ENCODE measurements at places on chromosomes 1 and 21.

DNA sequence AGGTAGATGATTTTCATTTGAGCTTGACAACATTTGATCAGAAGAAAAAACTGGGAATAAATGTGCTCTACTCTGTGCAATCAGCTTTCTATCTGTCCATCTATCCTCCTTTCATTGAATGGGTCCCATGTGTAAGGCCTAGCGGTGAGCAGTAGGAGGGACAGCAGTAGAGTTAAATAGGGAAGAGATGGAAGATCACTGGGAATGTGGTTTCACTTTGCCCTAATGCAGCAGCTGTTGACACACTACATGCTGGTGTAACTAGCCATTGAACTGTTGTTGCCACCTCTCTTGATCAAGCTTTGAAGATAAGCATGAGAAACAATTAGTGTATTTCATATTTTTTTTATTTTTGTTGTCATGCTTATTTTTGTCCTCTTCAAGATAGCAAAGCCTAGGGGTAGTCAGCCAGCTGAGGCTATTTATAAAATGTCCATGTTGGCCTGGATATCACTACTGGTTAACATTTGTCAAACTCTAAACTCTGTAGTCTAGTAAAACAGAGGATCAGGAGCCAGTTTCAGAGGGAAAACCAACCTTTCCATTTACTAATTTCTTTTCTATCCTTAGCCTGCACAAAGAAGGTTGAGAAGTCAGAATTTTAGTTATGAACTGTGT is 41.9 kb downstream of the CACNA1E start:
- no peak for DNase-seq

GRCh38 chr1:165383067-165383466 is 26.6 kb upstream of the LMX1A start:
- no peak for DNase-seq

GRCh38 chr21:43712268-43712942 is 6.5 kb upstream of the PDXK start:
- no peak for DNase-seq

DNA sequence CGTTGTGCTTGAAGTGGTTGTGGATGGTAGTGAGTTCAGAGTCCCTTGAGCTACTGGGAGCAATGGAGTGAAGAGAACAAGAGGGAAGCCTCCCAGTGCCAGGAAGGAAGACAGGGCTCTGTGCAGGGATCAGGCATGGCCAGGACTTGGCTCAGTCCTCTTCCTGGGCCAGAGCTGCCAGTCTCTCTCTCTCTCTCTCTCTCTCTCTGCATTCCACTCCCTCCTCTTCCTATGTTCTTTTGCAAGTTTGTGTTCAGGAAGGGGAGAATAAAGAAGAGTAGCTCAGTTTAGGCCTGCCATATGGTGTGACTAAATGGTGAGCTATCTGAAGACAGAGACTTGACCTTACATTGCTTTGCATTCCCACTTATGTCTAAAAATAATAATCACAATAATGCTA is 20.5 kb upstream of the RPTN start:
- no peak for DNase-seq

- no peak for DNase-seq
Observed at GRCh38 chr1:1355416-1355815, 2.9 kb downstream of the MXRA8 start.

DNA sequence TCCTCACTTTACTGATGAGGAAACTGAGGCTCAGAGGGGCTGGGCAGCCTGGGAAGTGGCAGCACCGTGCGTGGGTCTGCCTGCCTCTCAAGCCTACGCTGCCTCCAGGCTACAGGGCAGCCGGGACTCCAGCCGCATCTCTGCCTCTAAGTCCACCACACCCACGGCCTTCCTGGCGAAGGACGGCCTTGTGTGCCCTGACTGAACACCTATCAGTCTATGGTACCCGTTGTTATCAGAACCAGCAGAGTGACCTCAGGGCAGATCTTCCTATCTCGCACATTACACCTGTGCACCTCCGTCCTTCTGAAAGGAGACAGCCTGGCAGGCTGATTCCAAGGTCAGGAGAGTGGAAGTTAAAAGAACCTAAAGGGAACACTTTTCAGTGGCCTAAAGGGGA is 35.7 kb upstream of the SLC30A1 start:
- DNase-seq: no peak

DNA sequence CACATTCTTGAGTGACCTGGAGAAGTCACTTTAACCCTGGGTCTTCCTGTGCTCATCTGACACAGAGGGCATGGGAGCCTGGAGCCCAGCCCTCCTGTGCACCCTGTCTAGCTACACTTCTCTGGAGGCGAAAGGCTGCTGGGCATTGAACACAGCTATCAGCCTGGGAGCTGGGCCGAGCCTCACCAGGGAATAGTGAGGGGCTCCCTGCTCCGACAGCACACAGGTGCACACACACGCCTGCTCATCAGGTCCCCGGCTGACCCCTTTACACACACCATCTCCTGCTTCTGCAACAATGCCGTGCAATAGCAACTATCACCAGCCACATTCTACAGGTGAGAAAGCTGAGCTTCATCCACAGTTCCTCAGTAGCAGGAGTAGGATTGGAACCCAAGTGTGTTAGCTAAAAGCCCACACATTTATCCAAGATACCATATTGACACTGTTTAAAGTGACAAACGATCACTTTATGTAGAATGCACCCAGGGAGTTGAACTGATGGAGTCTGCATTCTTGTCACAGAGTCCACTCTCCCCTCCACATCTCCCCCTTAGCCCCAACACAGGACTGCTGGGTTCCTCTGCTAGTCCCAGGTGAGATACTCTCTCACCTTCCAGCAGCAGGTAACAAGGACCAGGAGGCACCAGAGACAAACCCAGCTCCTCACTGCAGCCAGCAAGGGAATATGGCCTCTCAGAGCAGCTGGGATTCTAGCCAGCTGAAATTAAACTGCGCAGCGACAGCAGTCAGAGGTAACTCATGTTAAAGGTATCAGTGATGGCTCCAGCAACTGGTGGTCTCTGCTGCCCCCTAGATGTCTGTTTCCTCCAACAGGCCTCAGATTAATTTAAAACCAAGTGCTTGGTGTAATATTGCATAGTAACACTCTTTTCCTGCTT is 18.3 kb upstream of the CAPN8 start:
- no peak for DNase-seq

DNA sequence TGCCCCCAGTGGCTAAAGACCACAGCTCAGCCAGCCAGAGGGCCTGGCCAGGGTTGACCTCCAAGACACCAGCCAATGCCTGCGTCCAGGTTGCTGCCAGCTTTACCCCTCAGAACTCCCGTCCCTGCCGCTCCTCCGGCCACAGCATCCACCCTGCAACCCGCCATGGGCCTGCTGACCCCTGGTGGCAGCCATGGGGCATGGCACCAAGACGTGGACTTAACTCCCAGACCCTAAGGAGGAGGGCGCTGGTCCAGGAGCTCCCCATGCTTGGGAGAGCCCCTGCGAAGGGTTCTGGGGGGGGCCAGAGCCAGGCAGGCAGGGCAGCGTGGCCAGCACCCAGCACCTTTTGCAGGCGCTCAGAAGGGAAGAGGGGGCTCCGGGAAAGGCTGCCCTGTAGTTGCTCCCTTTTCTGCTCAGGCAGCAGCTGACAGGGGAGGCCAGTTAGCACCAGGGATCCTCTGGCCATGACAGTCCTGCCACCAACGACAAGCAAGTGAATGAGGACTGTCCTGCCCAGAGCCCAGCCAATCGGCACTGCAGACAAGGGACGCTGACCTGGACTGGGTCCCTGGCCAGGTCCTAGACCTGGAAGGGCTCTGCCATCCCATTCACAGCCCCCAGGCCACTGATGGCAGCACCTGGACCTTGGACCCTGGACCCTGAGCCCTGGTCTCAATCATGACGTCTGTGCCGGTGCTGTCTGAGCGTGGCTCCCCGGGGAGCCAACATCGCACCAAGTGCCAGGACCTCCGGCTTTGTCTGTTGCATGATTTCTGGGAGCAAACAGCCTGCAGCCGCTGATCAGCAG is 246.2 kb downstream of the NPHP4 start:
- no peak for DNase-seq

GRCh38 chr1:116927049-116927798 is 17.5 kb downstream of the PTGFRN start:
- no peak for DNase-seq

- DNase-seq: peak; percentile 23
Observed at GRCh38 chr1:200542162-200542561, 78.4 kb downstream of the KIF14 start.

DNA sequence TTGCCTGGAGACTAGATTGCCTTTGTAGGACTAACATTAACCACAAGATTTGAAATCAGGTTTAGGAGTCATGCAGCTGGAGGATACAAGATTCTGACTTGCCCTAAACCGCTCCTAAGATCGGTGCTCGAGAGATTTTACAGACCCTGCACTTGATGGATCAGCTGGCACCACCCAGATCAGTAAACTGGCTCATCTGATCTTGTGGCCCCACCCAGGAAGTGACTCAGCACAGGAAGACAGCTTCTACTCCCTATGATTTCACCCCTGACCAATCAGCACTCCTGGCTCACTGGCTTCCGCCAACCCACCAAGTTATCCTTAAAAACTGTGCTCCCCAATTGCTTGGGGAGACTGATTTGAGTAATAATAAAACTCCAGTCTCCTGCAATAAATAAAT is 876 bp upstream of the CATSPERE start:
- DNase-seq: no peak

GRCh38 chr1:165392634-165393571 is 36.4 kb upstream of the LMX1A start:
- DNase-seq: peak; percentile 96

GRCh38 chr1:67285780-67286488 is 21.7 kb upstream of the IL12RB2 start:
- DNase-seq: no peak

- DNase-seq: peak; percentile 83
Observed at GRCh38 chr21:9753943-9754342, 767.4 kb upstream of the TPTE start.

GRCh38 chr1:36859926-36860325 is 174.4 kb downstream of the GRIK3 start:
- no peak for DNase-seq

DNA sequence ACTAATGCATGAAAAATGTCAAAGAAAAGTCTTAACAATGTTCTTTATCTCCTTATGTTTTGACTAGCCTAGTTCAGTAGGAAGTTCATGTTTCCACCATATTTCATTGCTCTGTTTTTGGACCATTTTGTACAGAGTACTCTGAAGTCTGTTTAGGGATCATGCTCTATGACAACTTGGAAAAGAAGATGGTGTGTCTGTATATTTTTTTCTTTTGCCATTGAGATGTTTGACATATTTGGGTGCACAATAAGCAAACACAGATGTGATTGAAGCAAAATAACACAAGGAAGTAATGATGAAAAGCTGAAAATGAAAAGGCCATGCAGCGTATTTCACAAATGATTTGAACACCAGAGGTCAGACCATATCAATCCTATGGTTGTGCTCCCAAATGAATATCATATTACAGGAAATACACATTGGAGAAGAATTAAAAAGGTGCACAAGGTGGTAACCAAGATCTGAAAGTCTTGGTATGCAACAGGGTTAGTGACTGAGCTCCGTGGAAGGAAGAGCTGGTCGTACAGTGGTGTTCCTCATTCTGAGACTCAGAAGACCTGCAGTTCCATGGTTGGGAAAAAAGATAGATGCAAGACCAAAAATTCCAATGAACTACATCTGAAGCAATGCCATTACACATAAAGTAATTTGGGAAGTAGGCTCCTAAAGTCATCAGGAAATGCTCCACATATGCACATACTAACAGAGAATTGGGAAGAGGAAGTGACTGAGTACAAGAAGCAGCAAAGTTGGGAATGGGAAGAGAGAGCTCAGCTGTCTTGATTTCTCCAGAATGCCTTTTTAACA is 463.5 kb downstream of the LMO4 start:
- no peak for DNase-seq

GRCh38 chr1:207882692-207883091 is 28.2 kb downstream of the CD34 start:
- no peak for DNase-seq

DNA sequence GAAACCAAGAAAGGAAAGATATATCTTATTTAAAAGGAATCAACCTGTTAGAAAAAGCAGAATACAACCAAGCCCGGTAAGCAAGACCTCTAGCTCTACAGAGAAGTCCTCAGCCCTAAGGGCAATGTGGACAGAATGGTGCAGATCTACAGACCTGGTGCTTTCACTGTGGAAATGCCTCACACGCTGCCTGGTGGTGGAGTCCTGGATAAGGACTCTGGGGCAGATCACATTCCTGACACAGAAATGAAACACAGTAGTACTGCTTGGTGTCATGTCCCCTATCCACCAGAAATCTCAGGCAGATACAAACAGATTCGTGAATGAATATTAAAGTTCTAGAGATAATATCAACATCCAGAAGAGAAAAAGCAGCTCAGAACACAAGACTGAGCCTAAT is 6.8 kb downstream of the CNN3 start:
- DNase-seq: no peak

- no peak for DNase-seq
Observed at GRCh38 chr1:230043081-230043480, 24.0 kb upstream of the GALNT2 start.

GRCh38 chr1:86016076-86016759 is 140.4 kb downstream of the COL24A1 start:
- no peak for DNase-seq

- no peak for DNase-seq
Observed at GRCh38 chr1:23475134-23475628, 8.8 kb downstream of the ASAP3 start.

- no peak for DNase-seq
Observed at GRCh38 chr1:217891966-217892365, 260.8 kb downstream of the SPATA17 start.

DNA sequence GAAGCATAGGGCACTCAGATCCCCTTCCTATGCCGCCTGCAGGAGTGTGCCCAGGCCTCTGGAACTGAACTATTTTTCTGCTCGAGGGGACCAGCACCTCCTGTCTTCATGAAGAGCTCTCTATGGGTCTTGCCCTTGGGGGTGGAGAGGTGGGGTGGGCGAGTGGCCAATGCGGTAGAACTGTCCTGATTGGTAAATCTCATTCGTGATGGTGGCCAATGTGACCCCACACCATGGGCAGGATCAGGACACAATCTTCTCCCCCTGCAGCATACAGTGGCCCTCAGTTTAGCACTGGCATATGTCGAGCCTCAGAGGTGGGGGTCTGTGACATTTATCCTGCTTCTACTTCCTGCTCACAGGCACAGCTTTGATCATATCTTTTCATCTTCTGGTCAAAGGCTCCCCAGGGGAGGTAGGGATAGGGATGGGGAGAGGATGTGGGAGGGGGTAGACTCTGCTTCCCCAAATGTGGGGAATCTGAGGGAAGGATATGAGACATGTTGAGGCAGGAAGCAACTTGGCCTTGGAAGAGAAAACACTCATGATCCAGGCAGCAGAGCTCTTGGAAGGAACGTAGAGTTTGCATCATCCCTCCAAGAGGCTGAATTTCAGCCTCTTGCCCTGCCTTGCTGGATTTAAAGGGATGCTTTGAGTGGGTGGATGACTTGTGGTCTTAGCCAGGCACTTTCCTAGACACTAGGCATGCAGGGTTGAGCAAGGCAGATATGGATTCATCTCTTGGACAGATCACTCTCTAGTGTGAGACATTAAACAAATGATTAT is 81.8 kb downstream of the LAMC2 start:
- no peak for DNase-seq

GRCh38 chr1:175162955-175163354 is 29.6 kb downstream of the KIAA0040 start:
- DNase-seq: no peak

- DNase-seq: peak; percentile 27
Observed at GRCh38 chr1:210344706-210345105, 16.0 kb downstream of the HHAT start.

Data from osteocyte (in vitro differentiated cells).